ENCODE measurements at places on chromosomes 4 and X.

- no peak for DNase-seq
Observed at GRCh38 chrX:46704767-46705386, 54.0 kb downstream of the SLC9A7 start.

GRCh38 chr4:144649646-144650045 is 3.7 kb downstream of the HHIP start:
- no peak for DNase-seq

DNA sequence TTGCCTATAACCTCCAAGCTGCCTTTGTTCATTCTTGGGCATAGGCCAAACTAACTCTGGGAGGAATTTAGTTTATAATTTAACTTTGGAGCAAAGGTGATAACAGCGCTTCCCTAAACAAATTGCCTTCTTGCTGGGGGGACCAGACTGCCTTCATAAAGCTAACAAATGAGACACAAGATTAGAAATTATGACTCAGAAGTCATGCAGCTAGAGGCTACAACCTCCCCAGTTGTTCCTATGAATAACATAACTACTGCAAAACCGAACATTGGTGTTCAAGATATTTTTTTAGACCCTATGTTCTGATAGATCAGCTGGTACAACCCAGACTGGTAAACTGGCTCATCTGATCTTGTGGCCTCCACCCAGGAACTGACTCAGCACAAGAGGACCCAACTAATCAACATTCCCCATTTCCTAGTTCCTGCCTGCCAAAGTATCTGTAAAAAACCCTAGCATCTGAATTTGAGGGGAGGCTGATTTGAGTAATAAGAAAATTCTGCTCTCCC is 22.0 kb upstream of the TMPRSS11B start:
- no peak for DNase-seq

- no peak for DNase-seq
Observed at GRCh38 chrX:2642791-2643190, 48.3 kb upstream of the CD99 start.
